Naive thymus-derived CD4-positive, alpha-beta T cell (primary cell): ENCODE measurements at places on chromosomes 7 and 10. TPM values are rescaled to one million over a fixed set of nuclear protein-coding genes. Genes with fewer than 3 reads are reported as not detected.
A peak's percentile ranks its signal among the peaks of the same experiment; 100 is the strongest.

Gene ERVW-1
- polyA plus RNA-seq = not detected

Gene EGR2
- not detected for polyA plus RNA-seq

Gene PRKAR1B
- polyA plus RNA-seq = 16.1 TPM

GRCh38 chr7:45589915-45590678 is 15.9 kb downstream of the ADCY1 start:
- H3K27ac ChIP-seq = no peak overlapping the region
- DNase-seq = no peak
- no peaks in the 10 kb centered on the region for H3K4me1 ChIP-seq
- H3K4me3 ChIP-seq = no peak overlapping the region
- H3K36me3 ChIP-seq = no peaks in the 10 kb centered on the region
- no peaks in the 10 kb centered on the region for H3K27me3 ChIP-seq

DNA sequence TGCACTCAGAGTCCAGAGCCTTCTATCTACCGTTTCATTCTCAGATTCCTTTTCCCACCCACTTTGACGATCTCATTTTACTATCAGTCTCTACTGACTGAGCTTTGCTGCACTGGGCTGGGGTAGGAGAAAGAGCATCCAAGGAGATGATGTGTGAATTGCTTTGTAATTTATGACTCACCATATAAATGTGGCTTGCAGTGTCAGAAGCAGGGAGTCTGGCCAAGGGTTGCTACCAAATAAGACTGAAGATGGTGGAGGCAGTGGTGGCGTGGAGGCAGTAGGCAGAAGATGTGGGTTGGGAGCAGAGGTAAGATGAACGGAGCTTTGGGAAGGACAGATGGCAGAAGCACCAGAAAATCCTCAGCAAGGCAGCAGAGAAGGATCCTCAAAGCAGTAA is 73.3 kb upstream of the AGK start:
- DNase-seq = no peak
- H3K4me1 ChIP-seq = no peaks in the 10 kb centered on the region
- H3K36me3 ChIP-seq = no peaks in the 10 kb centered on the region
- no peak overlapping the region for H3K27ac ChIP-seq
- no peak overlapping the region for H3K4me3 ChIP-seq

DNA sequence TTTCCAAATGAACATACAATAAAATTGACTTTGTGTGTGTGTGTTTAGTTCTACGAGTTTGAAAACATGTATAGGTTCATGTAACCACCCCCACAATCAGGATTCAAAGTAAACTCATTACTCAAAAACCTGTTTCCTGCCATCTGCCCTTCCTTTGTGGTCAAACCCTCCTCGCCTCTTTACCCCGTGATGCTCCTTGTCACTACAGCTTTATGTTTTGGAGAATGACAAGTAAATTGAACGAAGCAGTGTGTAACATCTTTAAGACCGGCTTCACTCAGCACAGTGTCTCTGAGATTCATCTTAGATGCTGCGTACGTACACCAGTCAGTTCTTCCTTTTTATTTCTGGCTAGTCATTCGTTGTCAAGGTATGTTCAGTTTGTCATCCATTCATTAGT is 54.6 kb upstream of the MKI67 start:
- no peaks in the 10 kb centered on the region for H3K27me3 ChIP-seq
- H3K27ac ChIP-seq = peak overlapping the region; percentile 29
- no peak overlapping the region for H3K4me3 ChIP-seq
- DNase-seq = peak; percentile 58
- no peaks in the 10 kb centered on the region for H3K4me1 ChIP-seq
- H3K36me3 ChIP-seq = no peaks in the 10 kb centered on the region

DNA sequence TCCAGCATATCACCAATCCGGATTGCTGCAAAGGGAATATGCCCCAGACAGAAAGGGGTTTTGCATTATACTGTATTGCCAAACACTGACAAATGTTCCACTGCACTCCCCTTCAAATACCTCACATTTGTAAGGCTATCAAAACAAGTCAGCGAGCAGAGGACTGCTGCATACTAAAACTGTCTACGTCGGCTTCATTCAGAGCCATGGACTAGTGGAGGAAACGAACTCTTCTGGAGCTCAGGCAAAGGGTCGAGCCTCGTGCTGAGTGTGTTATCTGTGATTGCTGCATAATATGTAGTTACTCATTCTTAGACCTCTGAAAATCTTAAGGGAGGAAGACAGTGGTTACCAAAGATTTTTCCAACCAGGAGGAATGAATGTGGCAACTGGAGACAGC is 200.2 kb downstream of the DYNC1I1 start:
- no peak overlapping the region for H3K27ac ChIP-seq
- no peaks in the 10 kb centered on the region for H3K27me3 ChIP-seq
- H3K36me3 ChIP-seq = no peaks in the 10 kb centered on the region
- no peaks in the 10 kb centered on the region for H3K4me1 ChIP-seq
- no peak for DNase-seq

GRCh38 chr10:24723386-24723787 is 300 bp downstream of the ARHGAP21 start:
- H3K27ac ChIP-seq = peak overlapping the region; percentile 68
- H3K36me3 ChIP-seq = no peaks in the 10 kb centered on the region
- H3K27me3 ChIP-seq = no peaks in the 10 kb centered on the region
- peak; percentile 13 for DNase-seq

- no peak for DNase-seq
- H3K27me3 ChIP-seq = no peaks in the 10 kb centered on the region
- no peaks in the 10 kb centered on the region for H3K36me3 ChIP-seq
- H3K4me3 ChIP-seq = no peak overlapping the region
- H3K4me1 ChIP-seq = no peaks in the 10 kb centered on the region
Measured at GRCh38 chr7:70408477-70408876, 723.5 kb upstream of the GALNT17 start.

- DNase-seq = peak; percentile 52
- H3K27ac ChIP-seq = peak within 1 kb of the TSS; percentile 12
- H3K27me3 ChIP-seq = no peaks in the 10 kb centered on the region
- peak within 1 kb of the TSS; percentile 69 for H3K4me3 ChIP-seq
Measured at GRCh38 chr10:62268399-62269114, at the start of gene RTKN2. Gene RTKN2, minus strand, starts transcription at chr10:62268844. Its CDS starts 234 bp downstream, at chr10:62268610.

DNA sequence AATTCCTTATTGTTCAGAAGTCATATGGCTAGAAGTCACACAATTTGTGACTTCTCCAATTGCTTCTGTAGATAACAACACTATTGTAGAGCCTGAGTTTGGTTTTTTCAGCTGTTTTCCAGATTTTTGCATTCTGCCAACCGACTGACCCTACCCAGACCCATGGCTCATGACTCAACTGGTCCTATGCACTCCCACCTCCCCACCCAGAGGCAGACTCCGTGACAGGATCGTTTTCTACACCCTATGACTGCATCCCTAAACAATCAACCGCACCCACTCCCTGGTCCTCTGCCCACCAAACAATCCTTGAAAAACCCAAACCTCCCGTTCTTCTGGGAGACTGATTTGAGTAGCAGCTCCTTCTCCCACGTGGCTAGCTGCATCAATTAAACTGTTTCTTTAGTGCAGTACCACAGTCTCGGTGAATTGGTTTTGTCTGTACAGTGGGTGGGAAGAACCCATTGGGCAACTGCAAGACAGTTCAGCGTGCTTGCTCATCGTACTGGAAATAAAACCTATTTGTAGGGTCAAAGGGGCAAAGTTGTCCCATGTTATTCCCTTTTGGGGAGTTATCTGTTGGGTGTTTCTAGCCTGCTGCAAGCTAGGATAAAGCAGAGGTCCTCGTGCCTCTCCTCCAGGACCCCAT is 150.3 kb upstream of the FAM20C start:
- H3K4me3 ChIP-seq = no peak overlapping the region
- no peaks in the 10 kb centered on the region for H3K36me3 ChIP-seq
- peak; percentile 9 for DNase-seq
- no peaks in the 10 kb centered on the region for H3K4me1 ChIP-seq
- no peaks in the 10 kb centered on the region for H3K27me3 ChIP-seq

GRCh38 chr10:102615361-102615760 is 28.9 kb upstream of the TRIM8 start:
- H3K4me1 ChIP-seq = no peaks in the 10 kb centered on the region
- DNase-seq = no peak
- H3K36me3 ChIP-seq = peaks cover 50% of the 10 kb centered on the region
- H3K27ac ChIP-seq = no peak overlapping the region
- no peaks in the 10 kb centered on the region for H3K27me3 ChIP-seq

- H3K36me3 ChIP-seq = no peaks in the 10 kb centered on the region
- no peaks in the 10 kb centered on the region for H3K27me3 ChIP-seq
- DNase-seq = peak; percentile 49
Measured at GRCh38 chr7:87933953-87934698, at the start of gene ADAM22. Gene ADAM22, plus strand, starts transcription at chr7:87934251. Its CDS starts 215 bp downstream, at chr7:87934466.
